ENCODE measurements at places on chromosomes 13 and 19.

GRCh38 chr19:43470288-43470687 lies 4.9 kb upstream of the LYPD3 start:
- no peak for DNase-seq

DNA sequence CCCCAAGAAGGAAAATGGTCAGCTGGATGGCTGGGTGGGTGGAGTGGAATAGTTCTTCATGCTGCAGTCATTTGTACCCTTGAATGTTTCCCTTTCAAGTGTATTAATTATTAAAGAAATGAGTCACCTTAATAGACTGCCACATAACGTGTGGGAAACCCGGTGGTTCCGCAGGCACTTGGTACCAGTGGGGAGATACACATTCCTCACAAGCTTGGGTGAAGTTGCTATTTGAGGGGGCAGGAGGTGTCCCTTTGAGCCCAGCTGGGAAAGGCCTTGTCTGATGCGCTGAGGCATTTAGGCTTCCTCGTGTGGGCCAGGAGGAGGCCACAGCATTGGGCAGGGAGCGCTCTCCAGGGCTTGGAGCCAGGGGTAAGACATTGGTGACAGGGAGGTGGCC lies 57.7 kb downstream of the ATP8A2 start:
- peak; percentile 36 for DNase-seq

DNA sequence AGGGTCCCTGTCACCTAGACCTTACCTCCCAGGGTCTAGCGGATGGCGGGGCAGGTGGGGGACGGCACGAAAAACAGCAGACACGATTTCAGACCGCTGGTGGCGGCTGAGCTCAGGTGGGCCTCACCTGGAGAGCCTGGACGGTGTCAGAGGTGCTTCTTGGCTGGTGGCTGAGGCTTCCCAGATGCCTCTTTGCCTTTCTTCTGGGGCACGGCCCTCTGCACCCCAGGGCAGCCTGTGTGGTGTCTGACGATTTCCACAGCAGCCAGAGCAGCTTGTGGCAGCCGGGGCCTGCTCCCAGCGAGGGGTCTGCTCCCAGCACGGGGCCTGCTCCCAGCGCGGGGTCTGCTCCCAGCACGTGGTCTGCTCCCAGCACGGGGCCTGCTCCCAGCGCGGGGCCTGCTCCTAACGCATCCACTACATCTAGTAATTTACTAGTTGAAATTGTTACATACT lies 66.7 kb downstream of the ATP11A start:
- DNase-seq = no peak

DNA sequence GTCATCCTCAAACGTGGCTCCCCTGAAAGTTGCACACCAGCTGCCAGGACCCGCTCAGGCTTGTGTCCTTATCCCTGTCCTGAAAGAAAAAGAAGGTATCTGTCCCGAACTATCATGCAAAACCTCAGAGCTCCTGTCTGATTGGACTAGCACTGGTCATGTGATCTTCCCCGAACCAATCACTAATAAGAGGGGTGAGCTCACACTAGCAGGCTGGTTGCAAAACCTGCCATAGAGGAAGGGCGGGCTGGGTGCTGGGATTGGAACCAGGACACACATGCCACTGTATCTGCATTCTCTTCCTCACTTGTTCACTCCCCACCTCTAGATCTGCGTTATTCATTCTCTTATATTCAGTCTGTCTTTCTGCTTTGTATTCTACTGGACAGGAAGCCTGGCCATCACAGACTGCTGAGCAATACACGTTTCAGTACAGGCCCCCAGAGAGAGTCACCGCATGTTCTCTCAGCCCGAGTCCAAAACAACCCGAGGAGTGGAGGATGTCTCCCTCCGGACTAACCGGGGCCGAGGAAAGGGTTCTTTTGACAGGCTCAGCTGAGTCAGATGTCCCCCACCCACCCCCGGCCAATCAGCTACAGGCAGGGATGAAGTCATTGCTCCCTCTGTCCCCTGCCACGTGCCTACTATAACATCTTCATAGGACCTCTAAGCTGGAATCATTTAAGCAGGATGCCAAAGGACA lies 97.7 kb downstream of the SIPA1L3 start:
- peak; percentile 93 for DNase-seq

GRCh38 chr19:14487370-14488125 lies 8.4 kb downstream of the GIPC1 start:
- DNase-seq = no peak

DNA sequence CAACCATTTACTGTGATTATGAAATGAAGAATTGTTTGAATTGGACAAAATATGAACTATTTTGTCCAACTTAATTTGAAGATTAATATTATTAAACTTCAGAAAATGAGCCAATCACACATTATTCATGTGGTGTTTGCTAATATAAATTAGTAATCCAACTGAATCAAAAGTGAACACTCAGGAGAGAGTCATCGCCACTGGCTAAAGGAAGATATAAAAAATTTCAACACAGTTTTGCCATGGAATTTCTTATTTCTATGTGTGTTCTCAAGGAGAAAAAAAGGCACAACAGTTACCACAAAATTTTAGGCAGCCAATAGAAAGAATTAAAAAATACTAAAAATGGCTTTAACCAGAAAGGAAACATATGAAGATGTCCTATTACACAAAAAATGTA lies 2683.8 kb downstream of the PCDH9 start:
- DNase-seq = no peak

- DNase-seq = no peak
These were observed 756.0 kb upstream of the PCDH20 start for GRCh38 chr13:62171697-62172096.

DNA sequence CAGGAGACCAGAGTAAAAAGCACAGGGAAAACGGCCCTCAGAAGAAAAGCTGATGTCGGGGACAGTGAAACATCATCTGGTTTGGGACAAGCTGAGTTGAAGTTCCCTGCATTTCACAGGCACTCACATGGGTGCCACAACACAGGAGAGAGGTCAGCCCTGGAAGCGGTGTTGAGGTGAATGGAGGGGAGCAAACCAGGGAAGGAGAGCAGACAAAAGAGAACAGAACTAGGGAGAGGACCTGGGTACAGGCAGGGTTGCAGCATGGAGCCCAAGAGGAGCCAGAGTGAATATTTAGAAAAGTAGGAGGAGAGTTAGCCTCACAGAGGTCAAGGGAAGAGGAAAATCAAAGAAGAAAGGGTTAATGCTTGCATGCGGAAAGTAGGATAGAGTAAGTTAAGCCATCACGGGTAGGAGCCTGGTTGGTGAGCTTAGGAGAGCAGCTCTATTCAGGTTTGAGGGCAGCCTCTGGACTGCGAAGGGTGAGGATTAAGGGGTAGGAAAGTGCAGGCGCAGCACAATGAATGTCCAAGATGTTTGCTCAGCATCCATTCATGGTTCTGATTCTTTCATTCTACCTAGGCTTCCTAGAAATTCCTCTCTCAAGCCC lies 15.5 kb downstream of the FAM216B start:
- DNase-seq = no peak

DNA sequence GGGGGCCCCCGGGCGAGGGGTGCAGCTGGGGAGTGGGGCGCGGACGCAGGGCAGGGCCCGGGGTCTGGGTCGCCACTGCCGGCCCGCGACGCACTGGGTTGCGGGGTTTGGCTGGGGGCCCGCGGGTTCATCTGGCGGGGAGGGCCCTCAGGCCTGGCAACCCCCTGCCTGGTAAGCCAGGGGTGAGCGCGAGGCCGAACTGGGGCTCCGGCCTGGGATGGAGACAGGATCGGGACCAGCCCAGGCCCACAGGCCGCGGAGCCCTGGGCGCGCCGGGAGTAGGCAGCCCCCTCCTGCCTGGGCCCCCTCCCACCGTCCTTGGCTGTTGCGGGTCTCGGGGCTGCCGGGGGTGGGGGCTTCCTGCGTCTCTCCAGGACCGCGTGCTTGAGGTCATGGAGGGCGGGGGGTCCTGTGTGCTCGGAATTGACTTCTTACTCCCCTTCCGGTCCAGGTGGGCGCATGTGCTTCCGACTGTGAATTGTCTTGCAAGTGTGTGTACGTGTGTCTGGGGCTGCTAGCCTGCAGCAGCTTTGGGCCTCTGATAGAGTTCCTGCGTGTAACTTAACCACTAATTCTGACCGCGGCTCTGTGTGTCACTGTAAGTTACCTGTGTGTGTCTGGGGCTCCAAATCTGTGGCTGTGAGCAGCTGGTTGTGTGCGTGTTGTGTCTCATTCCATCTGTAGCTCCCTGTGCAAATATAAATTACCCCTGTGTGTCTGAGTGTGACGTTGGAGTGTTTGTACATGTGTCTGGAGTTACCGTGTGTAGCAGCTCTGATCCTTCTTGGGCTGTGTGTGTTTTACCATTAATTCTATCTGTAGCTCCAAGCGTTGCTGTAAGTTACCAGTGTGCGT lies 751 bp downstream of the GRAMD1A start:
- DNase-seq = peak; percentile 33

GRCh38 chr13:30737511-30738337 lies 2.4 kb downstream of the ALOX5AP start:
- DNase-seq = no peak

DNA sequence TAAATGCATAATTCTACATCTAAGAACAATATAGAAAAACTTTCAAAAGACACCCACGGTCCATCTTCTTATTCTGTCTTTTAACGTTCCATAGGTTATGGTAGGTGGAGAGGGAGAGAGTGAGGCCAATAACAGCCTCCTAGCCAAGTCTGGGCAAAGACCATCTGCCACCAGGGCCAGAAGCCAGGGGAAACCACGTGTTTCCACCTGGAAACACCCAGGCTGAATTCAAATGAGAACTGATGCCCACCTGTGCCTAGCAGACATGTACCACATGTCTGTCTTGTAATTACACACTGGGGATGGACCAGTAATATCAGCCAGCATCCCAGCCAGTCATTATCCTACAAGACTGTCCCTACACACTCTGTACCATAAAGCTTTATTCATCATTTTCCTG lies 1573.1 kb downstream of the EFNB2 start:
- DNase-seq = no peak

DNA sequence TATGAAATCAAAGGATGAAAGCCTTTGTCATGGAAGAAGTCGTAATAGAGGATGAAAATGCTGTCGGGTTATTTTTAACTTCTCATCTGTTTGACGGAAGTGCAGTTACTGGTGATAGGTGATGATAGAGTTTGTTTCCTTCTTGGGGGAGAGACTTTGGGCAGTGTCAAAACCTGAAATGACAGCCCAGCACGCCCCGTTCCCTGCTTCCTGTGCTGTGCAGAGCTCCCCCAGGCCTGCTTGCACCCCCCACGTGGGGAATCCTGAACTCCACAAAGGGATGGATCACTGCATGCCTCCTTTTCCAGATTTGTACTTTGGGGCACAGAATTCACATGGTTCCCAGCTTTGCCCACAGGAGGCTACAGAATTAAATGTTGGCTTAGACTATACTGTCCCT lies 102.7 kb downstream of the ATP11A start:
- DNase-seq = no peak

- peak; percentile 97 for DNase-seq
These were observed 33.3 kb upstream of the GAS6 start for GRCh38 chr13:113897161-113897560.

- no peak for DNase-seq
These were observed 25.9 kb upstream of the SLC46A3 start for GRCh38 chr13:28744656-28745055.

GRCh38 chr13:67538906-67539305 lies 308.8 kb upstream of the PCDH9 start:
- DNase-seq = no peak

GRCh38 chr13:26406791-26407190 lies 150.7 kb upstream of the WASF3 start:
- DNase-seq = no peak

DNA sequence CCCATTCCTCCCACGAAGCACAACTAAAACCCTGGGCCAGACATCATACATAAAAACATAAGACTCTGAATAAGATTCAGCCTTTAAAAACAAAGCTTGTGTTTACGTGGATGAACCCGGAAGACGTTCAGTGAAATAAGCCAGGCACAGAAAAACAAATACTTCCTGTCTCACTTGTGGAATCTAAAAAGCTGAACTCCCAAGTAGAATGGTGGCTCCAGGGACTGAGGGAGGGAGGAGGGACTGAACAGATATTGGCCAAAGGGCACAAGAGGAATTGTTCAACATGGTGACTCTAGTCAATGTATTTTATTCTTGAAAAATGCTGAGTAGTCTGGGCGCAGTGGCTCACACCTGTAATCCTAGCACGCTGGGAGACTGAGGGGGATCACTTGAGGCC lies 35.7 kb upstream of the TPM4 start:
- DNase-seq = no peak

DNA sequence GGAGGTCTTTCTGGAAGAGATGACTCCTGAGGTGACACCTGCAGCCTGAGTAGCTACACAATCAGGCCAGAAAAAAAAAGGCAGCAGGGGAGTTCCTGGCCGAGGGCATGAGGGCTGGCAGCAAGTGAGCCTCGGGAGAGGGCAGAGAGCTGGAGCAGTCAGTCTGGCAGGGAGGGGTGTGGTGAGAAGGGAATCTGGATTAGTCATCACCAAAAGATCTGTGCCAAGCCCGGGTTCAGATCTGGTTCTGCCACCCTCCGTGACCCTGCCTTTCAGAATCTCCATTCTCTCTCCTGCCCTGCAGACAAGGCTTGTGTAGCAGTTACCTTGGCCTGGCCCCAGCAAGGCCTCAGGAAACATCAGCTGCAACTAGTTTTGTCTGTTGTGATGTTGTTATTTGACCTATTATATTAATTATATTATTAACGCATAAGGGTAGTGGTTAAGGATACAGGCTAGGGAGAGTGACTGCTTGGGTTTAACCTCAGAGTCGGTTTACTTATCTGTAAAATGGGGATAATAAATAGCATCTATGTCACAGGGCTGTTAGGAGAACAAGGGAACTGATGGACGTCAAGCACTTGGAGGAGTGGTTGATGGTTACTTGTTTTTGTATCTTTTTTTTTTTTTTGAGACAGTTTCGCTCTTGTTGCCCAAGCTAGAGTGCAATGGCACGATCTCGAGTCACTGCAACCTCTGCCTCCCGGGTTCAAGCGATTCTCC lies 2.7 kb upstream of the CAPNS1 start:
- peak; percentile 66 for DNase-seq

GRCh38 chr19:49890349-49891311 lies 6.1 kb downstream of the IL4I1 start:
- no peak for DNase-seq

- no peak for DNase-seq
These were observed 6.0 kb downstream of the RDH8 start for GRCh38 chr19:10019246-10019645.

DNA sequence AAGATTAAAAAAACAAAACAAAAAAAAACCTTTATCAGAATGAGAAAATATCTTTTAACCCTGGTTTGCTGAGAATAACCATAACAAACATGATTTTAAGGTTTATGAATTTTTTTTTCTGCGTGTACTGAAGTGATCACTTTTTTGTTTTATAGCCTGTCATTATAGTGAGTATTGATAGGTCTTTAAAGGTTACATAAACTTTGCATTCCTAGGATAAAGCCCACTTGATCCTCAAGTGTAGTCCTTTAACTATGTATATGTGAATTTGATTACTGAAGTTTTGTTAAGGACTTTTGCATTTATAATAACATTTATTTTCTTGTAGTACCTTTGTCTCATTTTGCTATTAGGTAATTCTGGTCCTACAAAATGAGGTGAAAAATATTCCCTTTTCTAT lies 709.8 kb upstream of the PCDH20 start:
- DNase-seq = no peak

DNA sequence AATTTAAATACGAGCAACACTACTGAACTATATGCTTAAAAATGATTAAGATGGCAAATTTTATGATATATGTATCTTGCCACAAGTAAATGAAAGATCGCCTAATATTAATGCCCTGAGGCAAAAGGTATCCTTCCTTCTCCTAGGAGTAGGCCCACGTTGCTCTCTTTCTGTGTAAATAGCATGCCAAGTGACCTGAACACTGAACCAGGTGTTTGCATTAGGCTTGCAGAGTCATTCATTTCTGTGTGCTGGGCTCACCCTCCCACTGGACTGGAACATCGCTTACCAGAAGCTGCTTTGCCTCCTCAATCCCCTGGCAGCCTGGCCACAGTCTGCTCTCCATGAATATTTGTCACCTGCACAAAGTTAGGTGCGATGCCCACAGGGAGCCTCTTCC lies 83.3 kb upstream of the TNFSF11 start:
- no peak for DNase-seq
